Posterior vena cava (tissue), 2 donors: ENCODE measurements at places on chromosomes 16 and 17. TPM values are rescaled to one million over a fixed set of nuclear protein-coding genes. Genes with fewer than 3 reads are reported as not detected.

GRCh38 chr17:27384261-27384701, 72.0 kb upstream of the KSR1 start:
- DNase-seq, result no peak

DNA sequence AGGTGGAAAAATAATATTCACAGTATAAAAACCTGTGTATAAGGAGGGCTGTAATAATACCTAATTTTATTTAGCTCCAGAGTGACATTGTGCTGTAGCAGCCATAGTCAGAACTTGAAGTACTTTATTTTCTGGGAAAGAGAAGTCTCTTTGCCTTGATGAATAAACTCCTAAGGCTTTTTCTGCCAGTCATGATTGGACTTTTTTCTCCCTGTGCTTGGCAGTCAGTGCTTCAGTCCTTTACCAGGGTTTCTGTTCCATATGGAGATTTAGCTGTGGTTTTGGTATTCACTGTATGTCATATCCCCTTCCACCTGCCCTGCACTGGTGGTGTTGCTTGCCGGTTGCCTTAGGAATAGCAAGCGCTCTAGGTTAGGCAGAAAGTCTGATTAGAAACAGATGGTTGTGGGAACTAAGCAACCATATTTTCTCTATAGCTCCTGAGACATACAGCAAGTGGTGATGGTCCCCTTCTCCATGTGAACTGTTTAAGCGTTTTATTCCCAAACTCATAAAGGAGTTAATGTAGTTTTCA, 24.7 kb downstream of the DDX42 start:
- DNase-seq, result no peak

DNA sequence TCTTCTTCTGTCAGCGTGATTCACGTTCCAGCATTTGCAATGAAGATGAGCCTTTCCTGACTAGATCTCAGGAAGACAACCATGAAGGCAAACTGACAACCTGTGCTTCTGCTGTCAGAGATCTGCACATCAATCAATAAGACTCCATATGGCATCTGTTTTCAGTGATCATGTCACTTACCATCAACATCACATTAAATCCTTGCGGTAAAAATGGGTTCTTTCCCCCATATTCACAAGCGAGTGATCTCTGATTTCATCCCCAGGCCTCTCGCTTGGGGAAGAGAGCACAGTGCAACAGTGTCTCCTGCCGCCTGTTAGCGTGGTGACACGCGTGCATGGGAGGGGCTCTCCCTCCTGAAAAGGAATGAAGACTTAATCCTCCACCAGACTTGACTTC, 11.1 kb downstream of the NACA2 start:
- no peak for DNase-seq

DNA sequence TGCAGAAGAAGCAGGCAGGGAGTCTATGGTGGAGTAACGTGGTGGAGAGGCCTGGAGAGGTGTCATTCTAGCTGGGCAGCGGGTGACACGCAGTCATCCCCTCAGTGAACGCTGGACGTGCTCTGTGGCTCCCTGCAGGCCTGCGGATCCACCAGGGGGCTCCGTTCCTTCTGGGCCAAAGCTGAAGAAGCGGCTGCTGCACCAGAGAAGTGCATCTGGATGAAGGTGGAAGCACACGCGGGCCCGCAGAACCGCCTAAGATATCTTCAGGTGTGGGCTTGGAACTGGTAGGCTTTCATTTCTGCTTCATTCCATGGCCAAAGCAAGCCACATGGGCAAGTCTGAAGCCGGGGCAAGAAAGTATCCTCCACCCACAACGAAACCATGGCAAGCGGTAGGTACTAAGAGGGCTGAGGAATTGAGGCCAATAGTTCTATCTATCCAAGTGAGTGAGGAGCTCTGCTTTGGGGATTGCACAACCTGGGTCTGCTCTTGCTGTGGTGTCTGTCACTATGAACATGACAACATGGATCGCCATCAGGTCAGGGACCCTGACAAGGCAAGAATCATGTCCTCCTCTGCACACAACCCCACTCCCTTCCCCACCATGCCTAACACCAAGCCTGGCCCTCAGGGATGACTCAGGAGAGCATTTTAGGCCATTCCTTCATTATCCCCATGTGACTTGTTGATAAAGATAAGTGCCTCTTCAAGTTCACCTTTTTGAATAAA, 78.9 kb upstream of the FBXO47 start:
- DNase-seq, result no peak

GRCh38 chr17:7811251-7811650, 22.8 kb upstream of the KDM6B start:
- DNase-seq, result no peak

DNA sequence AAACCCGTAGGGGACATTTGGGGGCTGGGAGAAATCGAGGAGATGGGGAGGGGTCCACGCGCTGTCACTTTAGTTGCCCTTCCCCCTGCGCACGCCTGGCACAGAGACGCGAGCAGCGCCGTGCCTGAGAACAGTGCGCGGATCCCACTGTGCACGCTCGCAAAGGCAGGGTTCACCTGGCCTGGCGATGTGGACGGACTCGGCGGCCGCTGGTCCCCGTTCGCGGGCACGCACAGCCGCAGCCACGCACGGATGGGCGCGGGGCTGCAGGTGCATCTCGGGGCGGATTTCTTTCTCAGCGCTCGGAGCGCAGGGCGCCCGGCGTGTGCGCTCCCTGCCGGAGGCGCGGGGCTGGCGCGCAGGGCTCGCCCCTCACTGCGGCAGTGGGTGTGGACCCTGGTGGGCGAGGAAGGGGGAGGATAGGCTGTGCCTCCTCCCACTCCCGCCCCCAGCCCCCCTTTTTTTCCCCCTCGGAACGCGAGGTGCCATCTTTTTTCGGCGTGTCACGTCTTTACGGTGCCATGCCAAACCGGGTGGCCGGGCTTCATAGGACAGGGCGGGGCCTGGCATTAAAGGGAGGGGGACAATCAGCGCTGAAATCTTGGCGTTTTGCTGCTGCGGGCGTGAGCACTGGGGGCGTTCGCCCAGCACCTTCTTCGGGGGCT, 1.1 kb downstream of the MAPT start:
- no peak for DNase-seq

DNA sequence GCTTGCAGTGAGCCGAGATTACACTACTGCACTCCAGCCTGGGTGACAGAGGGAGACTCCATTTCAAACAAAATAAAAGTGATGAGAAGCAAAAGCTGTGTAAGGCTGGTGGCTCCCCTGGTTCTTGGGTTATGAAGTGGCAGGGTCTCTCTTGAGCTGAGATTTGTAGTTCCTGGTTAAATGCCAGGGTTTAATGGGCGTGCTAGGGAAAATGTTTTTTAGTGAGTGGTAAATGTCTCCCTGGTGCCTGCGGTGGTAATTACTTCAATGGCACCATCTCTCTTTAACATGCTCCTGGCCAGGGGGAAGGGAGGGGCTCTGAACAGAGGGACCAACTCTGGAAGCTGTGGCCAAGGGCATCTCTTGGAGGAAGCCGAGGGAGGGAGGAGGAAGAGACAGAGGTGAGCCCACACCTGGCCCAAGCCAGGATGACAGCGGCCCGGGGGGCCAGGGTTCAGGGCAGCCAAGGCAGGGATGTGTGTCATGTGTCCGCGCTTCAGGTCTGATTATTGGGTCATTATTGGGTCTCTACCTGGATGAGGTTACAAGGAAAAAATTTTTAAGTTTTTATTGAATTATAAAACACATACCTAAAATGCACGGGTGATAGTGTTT, 17.8 kb upstream of the RPL38 start:
- peak; percentile 37 for DNase-seq

GRCh38 chr17:16929757-16930520, 42.0 kb downstream of the TNFRSF13B start:
- peak; percentile 55 for DNase-seq

- DNase-seq, result no peak
These were observed 14.2 kb upstream of the HEXD start for GRCh38 chr17:82403662-82404660.

Gene IGFBP4
- total RNA-seq, result 1,451 TPM

Gene PSMC3IP
- 4.1 TPM for total RNA-seq

Gene PLEKHG4
- 5.4 TPM for total RNA-seq

Gene ACLY
- 101 TPM for total RNA-seq
